Breast epithelium (tissue), 4 donors: ENCODE measurements at places on chromosomes 5 and 9. TPM values are rescaled to one million over a fixed set of nuclear protein-coding genes. Genes with fewer than 3 reads are reported as not detected.

The ORM2 gene
- total RNA-seq, result not detected

The PCDHGA5 gene
- 9.4 TPM for total RNA-seq

GRCh38 chr5:161803-162110 is 29.5 kb upstream of the LRRC14B start:
- no peak overlapping the region for H3K27ac ChIP-seq
- no peak overlapping the region for H3K4me3 ChIP-seq
- H3K27me3 ChIP-seq, result no peaks in the 10 kb centered on the region
- no peaks in the 10 kb centered on the region for H3K4me1 ChIP-seq

GRCh38 chr5:154141745-154142221 is 48.8 kb upstream of the GALNT10 start:
- no peaks in the 10 kb centered on the region for H3K27me3 ChIP-seq
- H3K4me1 ChIP-seq, result no peaks in the 10 kb centered on the region
- H3K4me3 ChIP-seq, result no peak overlapping the region

DNA sequence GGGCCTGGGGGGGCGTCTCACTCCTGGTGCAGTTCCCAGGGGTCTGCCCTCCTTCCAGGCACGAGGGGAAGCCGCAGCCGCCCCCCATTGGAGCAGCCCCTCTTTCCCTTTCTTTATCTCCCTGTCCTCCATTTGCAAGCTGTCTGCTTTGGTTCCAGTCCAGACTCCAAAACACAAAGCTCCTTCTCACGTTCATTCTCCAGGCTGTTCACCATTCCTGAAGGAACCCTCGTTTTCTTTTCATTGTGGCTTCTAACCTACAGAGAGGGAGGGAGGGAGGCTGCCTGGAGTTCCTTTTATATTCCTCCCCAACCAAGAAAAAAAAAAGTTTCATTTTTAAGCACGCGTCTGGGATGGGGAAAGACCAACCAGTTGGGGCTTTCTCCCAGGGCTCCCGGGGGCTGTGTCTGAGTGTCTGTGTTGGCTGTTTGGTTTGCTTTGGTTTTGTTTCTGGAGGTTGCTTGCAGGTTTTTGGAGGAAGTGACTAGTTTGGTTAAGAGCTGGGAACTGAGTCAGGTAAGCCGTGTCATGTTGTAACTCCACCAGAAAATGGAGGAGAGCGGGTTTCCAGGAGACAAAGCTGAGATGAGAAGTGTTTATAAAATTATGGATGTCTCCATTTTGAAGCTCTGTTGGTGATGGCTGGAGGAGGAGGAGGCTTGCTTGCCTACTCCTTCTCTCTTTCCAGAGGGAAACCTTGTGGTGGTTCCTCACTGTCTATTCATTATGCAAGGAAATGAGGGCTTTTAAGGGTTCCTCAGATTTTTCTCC is 1.6 kb downstream of the ZNF462 start:
- H3K4me1 ChIP-seq, result peaks cover 18% of the 10 kb centered on the region
- peaks cover 4% of the 10 kb centered on the region for H3K27me3 ChIP-seq
- peak overlapping the region; percentile 92 for H3K27ac ChIP-seq

DNA sequence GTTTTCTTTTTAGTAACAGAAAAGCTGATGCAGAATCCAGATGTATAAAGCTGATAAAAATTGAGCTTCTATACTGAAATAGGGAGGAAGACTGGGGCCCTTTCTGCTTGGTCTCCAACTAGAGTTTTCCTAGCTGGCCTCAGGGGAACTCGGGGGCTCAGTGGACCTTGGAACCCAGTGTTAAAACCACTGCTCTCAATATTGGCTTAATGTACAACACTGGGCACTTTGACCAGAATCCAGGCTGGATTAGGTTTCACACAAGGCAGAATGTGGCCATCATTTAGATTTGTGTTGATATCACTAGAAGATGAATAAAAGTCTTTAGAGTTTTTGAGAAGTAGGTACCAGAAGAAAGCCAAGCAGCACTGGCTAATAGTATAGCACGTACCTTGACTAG is 114.7 kb downstream of the GDNF start:
- no peaks in the 10 kb centered on the region for H3K4me1 ChIP-seq
- peaks cover 11% of the 10 kb centered on the region for H3K36me3 ChIP-seq
- no peak overlapping the region for H3K27ac ChIP-seq
- no peak overlapping the region for H3K4me3 ChIP-seq
